ENCODE measurements at places on chromosomes 1 and 21.

- no peak for DNase-seq
These were observed 105.2 kb downstream of the SUSD4 start for GRCh38 chr1:223258751-223259198.

DNA sequence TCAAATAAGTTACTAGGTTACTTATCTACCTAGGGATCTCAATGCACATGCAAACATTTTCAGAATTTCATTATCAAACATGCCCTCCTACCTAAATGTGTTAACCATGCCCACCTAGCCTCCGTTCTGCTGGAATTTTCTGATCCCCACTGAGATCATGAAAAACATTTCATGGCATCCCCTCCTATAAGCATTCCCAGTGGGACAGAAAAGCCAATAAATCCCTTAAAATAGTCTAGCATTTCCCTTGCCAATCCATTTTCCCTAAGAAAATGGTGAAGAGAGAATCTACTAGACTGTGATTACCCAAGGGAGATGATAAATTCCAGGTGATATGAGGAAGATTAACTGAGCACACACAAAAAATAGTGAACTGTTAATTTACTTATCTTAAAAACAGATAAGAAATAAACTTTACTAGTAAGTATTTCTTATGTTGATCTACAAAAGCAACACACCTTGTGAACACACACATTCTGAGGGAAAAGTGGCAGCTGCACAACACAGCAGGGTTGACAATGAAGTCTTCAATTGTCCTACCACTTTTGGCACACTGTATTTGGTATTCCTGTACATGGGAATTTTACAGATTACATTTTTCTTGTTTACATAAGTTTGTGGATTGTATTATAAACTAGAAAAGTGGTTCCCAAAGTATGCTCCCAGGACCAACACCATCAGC, 49.6 kb downstream of the ARID4B start:
- DNase-seq: no peak

DNA sequence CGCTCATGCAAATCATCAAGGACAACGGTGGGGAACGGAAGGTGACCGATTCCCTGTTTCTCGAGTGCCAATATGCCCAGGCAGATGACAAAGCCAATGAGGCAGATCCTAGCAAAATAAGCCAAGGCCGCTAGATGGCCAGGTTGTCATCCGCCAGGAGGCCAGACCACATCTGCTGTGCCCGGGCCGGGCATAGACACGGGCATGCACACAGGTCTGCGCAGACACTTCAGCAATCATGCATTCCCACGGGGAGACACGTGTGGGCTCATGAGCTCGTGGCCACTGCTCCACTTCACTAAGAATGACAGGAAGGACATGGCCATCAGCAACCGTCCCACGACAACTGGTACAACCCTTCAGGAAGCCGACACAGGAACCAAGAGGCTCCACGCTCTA, 23.4 kb downstream of the WDR4 start:
- no peak for DNase-seq

- DNase-seq: no peak
These were observed 79.7 kb downstream of the TGFBR3 start for GRCh38 chr1:91806181-91806768.

DNA sequence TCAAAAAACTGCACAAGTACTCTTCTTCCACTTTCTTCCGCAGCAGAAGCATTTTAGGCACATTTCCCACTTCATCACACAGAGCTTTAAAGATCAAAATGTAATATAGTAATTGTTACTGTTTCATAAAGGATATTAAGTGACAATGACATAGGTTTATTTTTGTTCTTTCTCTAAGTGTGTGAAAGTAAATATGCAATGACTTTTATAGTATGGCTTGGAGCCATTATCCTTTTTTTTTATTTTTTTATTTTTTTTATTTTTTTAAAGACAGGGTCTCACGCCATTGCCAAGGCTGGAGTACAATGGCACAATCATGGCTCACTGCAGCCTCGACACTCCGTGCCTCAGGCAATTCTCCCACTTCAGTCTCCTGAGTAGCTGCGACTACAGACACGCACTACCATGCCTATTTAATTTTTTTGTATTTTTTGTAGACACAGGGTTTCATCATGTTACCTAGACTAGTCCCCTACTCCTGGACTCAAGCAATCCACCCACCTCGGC, 7.0 kb downstream of the TRIM33 start:
- DNase-seq: no peak

DNA sequence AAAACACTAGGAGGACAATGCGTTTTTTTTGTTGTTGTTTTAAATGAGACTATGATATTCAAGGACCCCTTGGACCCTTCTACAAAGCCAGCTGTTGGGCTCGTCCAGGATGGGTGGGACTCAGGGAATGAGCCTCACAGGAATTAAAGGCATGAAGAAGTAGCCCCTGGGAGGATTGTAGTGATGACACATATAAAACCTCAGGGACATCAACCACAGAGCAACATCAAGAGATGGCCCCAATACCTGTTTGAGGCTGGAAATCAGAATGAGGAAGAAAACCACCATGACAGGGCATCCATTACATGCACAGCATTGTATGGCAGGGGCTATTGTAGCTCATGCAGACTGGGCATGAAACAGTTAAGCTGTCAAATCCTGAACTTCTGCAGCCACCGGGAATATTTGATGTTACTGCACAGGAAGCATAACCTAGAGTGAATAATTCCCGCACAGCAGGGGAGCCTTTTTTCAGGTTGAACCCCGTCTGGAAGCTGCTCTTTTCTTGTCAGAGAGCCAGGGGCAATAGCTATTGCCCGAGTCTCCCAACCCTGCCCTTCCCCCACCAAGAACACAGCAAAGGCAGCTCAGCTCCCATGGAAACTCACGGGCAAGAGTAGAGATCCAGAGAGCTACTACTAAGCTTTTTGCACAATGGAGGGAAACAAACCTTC, 140.2 kb upstream of the FGGY start:
- no peak for DNase-seq
